Cortex of kidney (tissue), 1 donor: ENCODE measurements at places on chromosomes 1 and 21.

GRCh38 chr1:219412772-219413171, 200.1 kb downstream of the ZC3H11B start:
- DNase-seq, result no peak

- no peak for DNase-seq
These were observed 60.3 kb downstream of the SLX9 start for GRCh38 chr21:44999972-45000636.

DNA sequence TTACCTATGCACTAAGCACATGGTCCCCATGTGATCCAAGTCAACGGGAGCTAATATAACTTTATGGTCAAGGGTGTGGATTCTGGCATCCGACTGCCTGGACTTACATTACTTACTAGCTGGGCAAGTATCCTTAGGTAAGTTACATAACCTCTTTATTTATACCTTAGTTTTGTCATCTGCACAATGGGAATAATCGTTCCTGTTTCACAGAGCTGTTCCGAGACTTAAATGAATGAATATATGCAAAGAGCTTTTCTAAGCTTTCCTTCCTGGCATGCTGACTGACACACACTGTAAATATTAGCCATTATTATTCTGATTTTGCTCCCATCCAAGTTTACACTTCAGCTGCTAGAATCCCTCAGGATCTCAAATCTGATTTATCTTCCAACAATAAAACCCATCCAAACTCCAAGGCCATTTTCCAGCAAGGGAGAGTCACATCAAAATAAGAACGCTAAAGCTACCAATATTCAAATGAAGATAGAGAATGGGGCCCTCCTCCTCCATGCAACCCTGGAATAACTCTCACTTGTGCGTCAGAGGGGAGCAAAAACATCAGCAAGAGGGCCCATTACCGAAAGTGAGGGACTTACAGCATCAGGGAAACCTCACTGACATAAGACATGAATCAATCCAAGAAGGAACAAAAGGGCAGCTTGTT, 115.6 kb upstream of the KAZN start:
- no peak for DNase-seq

- DNase-seq, result no peak
These were observed 1157.3 kb downstream of the PLA2G4A start for GRCh38 chr1:187985897-187986654.

DNA sequence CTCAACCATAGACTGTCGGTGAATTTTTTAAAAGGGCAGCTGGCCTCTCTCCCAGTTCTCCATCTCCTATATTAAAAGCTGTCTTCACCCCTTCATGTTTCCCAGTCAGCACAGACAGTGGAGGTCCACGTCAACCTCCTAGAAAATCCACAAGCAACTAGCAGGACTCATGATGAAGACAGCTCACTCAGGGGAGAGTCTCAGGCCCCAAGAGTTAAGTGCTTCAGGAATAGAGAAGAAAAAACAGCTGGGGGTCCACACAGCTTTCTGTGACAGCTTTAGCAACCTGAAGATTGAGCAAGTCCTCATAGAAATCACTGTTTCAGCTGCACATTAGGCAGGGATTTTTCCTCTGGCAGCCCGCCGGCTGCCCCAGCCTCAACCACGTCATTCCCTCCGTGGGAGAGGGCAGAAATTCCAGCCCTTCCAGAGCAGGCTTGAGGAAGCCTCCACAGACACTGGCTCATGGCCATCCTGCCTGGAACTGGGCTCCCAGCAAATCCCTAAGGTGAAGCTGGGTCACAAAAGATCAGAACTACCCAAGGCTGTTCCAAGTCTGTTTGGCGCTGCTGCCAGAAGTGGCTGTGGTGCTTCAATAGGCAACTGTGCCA, 15.2 kb downstream of the GPR161 start:
- DNase-seq, result no peak

- DNase-seq, result no peak
These were observed 211.6 kb downstream of the COL11A1 start for GRCh38 chr1:102896771-102897170.

DNA sequence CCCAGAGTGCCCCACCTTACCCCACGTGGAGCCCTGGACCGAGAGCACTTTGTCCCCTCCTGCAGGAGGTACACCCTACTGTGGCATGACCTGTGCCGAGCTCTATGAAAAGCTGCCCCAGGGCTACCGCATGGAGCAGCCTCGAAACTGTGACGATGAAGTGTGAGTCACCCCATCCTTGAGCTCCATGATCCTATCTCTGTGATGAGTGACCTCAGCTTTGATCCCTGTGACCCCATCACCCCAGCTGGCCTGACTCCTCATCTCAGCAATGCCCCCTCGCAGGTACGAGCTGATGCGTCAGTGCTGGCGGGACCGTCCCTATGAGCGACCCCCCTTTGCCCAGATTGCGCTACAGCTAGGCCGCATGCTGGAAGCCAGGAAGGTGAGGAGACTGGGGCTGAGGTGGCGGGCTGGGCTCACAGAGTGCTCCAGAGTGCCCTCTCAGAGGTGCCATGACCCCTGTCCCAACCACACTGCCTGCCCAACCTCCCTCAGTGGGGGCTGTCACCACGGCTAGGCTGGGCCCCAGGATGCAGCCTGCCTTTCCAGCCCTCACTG, 16.2 kb upstream of the MPL start:
- no peak for DNase-seq
